ENCODE measurements at places on chromosomes 5 and 9. TPM values are rescaled to one million over a fixed set of nuclear protein-coding genes. Genes with fewer than 3 reads are reported as not detected.

DNA sequence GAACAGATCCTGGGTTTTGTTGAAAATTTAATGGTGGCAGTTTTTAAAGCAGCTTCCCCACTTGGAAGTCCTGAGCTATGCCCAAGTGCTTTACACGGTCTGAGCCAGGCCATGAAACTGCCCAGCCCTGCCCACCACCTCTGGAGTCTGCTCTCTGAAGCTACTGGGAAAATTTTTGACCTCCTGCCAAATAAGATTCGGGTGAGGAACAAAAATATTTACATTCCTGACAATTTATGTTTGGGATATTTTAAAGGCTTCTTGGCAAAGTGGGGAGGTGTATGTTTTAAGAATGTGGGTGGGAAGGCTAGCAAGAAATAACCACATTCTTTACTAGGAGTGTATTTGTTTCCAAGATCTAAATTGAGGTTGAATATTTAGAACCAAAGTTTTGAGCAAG is 50.0 kb downstream of the HACD4 start:
- H3K27ac ChIP-seq = peak overlapping the region; percentile 52
- H3K36me3 ChIP-seq = peaks cover 4% of the 10 kb centered on the region
- DNase-seq = no peak
- no peaks in the 10 kb centered on the region for H3K27me3 ChIP-seq
- H3K4me1 ChIP-seq = no peaks in the 10 kb centered on the region

The NR5A1 gene
- polyA plus RNA-seq = not detected

GRCh38 chr5:138492560-138493045 is 27.3 kb downstream of the EGR1 start:
- no peaks in the 10 kb centered on the region for H3K4me1 ChIP-seq
- H3K36me3 ChIP-seq = no peaks in the 10 kb centered on the region
- H3K4me3 ChIP-seq = peak overlapping the region; percentile 49
- no peaks in the 10 kb centered on the region for H3K27me3 ChIP-seq
- H3K27ac ChIP-seq = peak overlapping the region; percentile 42

The CRAT gene
- 51.1 TPM for polyA plus RNA-seq

DNA sequence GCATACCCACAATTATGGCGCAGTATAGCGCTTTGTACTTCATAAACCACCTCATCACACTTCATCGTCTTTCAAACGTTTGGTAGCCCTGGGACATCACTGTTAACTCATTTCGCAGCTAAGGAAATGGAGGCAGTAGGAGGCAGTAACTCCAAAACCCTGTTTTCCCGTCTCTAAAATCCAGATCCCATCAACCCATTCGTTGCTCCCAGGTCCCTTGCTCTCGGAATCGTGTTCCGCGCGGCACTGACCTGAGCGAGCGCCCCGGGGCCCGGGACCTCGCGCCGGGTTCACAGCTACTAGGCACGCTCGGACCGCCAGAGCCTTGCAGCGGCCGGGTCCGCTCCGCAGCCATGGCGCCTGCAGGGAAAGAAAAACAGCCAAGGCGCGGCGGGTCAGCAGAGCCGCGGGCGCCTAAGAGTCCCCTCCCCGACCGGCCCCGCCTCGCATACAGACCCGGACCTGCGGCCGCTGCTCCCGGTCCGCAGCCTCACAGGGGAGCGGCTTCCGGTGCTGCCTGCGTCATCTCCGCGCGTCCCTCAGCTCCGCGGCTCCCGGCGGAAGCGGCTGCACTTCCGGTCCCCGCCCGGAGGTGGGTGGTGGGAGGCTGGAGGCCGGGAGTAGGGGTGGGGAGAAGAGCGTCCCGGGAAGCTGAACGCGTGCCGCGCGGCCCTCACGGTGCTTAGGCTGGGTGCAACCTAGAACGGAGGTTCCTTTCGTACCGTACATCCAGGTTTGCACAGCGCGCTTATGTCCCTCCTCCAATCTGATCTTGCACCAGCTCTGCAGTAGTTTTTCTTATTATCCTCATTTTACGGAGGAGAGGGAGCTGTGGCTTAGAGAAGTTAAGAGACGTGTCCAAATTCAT is at the start of gene FBXW2:
Gene FBXW2, minus strand, starts transcription at position 519 of the 868 bp plus-strand sequence. CDS start 5,158 bp downstream, outside the sequence.
- H3K4me3 ChIP-seq = peak within 1 kb of the TSS; percentile 96
- no peaks in the 10 kb centered on the region for H3K27me3 ChIP-seq
- peaks cover 7% of the 10 kb centered on the region for H3K4me1 ChIP-seq
- peak; percentile 96 for DNase-seq

DNA sequence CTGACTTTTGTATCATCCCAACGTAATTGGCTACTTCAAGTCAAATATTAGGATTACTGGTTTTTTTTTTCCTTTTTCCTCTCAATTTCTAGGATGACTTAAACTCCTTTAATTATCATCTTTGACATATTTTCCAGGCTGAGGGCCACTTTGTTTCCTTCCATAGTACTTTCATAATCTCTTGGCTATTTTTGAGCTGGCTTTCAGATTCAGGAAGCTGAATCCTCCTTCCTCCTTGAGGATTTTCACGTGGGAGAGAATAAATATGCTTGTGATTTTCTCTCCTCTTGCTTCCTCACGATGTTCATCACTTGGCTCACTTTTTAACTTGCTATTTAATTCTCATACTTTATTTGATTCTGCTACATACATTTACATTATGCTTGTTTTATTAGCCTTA is 88.1 kb downstream of the ITGA1 start:
- no peak overlapping the region for H3K4me3 ChIP-seq
- H3K4me1 ChIP-seq = no peaks in the 10 kb centered on the region
- no peak for DNase-seq
- H3K27me3 ChIP-seq = no peaks in the 10 kb centered on the region

DNA sequence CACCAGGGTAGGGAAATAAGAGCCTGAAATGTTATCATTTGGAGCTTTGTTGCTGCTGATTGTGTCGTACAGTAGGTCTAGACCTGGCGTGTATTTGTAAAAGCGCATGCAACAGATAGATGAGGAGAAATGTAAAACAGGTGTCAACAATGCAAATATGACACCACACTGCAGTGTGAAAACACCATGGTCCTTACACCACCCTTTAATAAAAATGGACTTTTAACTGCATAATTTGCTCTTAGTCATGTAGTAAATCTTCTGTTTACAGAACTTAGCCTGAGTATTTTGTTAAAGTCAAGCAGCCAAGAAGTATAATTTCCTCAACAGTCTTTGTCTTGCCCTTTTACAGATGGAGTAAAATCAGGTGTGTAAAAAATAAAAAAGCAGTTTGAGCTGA is 13.9 kb downstream of the PCBD2 start:
- H3K36me3 ChIP-seq = peaks cover 3% of the 10 kb centered on the region
- no peak for DNase-seq
- no peaks in the 10 kb centered on the region for H3K27me3 ChIP-seq
- H3K4me1 ChIP-seq = no peaks in the 10 kb centered on the region
- H3K27ac ChIP-seq = no peak overlapping the region

The SMIM33 gene
- polyA plus RNA-seq = not detected

DNA sequence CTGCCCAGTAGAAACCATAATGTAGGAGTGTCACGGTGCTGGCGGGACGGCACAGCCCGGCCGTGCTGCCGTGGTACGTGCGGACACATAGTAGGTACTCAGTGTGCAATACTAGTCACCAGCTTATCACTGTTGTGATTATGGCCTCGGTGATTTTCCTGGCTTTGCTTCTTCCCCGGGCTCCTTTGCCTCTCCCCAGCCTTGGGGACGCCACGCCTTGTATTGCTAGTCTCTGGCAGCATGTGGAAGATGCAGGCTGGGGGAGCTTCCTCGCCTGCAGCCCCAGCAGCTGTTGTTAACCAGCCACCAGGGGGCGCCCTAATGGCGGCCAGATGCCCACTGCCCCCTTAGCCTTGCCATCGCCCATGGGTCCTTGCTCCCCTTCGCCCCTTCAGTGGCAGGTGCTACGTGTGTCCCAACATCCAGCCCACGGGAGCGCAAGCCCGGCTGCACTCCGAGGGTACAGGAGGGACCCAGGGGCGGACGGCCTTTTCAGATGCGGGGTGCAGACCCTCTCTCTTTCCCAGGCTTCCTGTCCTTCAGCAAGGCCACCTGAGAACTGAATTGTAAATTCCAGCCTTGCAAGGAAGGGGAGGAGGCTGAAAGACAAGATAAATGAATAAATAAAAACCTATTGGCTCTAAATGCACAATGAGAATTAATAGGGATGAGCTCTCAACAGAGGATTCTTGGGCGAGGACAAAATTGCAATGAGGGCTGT is 8.0 kb downstream of the NTNG2 start:
- H3K4me3 ChIP-seq = no peak overlapping the region
- no peaks in the 10 kb centered on the region for H3K27me3 ChIP-seq
- DNase-seq = peak; percentile 85
- no peaks in the 10 kb centered on the region for H3K36me3 ChIP-seq
- no peaks in the 10 kb centered on the region for H3K4me1 ChIP-seq
- no peak overlapping the region for H3K27ac ChIP-seq

DNA sequence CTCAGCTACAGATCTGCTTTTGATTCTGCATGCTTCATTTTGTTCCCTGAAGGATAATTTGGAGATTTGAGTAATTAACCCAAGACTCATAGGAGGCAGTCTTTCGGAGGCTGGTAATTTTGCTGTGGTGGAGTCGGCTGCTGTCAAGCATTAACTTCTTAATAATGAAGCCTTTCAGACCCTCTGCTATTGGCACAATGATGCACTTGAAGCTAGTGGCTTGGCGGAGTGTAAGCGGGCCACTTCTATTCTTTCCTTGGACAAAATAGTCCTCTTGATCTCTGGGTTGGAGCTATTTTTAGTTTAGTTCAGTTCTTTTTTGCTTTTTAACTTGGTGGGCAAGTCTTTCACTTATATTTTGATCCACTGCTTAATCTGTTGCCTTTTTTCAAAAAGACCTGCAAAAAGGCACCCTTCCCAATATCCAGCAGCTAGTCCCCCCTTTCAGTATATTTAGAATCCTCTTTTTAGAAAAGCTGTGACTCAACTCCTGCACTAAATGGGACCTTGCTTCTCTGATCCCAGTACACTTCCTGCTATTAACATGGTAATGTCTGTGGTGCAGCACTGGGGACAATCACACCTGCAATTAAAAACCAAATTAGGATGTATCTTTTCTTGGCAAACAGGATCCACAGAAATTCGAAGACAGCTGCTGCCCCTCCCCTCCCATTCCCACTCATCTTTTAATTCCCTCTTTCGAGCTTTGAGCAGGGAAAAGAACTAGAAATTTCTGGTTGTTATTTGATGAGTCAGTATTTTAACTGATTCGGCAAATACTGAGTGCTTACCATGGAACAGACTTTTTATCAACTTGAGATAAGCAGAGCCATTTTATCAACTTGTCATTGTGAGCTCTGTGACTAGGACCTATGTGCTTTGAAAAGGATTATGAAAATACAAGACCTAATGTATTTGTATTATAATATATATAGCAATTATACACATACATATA is 169.4 kb upstream of the ANKRD55 start:
- H3K27ac ChIP-seq = no peak overlapping the region
- H3K27me3 ChIP-seq = no peaks in the 10 kb centered on the region
- H3K4me1 ChIP-seq = no peaks in the 10 kb centered on the region
- no peaks in the 10 kb centered on the region for H3K36me3 ChIP-seq
- no peak overlapping the region for H3K4me3 ChIP-seq
- DNase-seq = no peak

- H3K27ac ChIP-seq = no peak overlapping the region
- H3K4me3 ChIP-seq = no peak overlapping the region
- DNase-seq = no peak
Measured at GRCh38 chr5:122385808-122386207, 73.8 kb downstream of the SNCAIP start.

The CTNND2 gene
- polyA plus RNA-seq = 0.03 TPM

DNA sequence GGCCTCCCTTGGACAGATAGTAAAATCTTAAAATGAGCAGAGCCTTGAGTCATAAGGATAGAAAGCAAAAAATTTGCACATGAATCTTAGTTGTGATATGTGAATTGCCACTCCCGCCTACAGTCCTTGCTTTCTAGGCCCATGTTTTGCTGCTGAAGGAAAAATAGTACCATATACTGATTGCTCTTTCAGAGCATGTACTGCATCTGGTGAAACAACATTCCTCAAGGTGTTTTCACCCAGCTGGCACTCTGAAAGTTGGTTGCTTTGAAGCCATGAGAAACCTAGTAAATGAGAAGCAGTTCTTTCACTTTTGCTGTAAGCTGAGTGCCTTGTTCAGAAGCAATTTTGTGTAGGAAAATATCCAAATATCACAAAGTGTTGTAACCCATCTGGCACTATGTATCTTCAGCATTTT is 10.3 kb downstream of the CDC37L1 start:
- H3K4me1 ChIP-seq = peaks cover 8% of the 10 kb centered on the region
- no peak overlapping the region for H3K4me3 ChIP-seq
- H3K27ac ChIP-seq = no peak overlapping the region
- no peaks in the 10 kb centered on the region for H3K27me3 ChIP-seq
- DNase-seq = no peak

The PCDHB13 gene
- polyA plus RNA-seq = 0.75 TPM

GRCh38 chr5:97629276-97629675 is 446.2 kb upstream of the RIOK2 start:
- H3K27ac ChIP-seq = no peak overlapping the region
- no peaks in the 10 kb centered on the region for H3K36me3 ChIP-seq
- H3K4me1 ChIP-seq = no peaks in the 10 kb centered on the region
- H3K27me3 ChIP-seq = no peaks in the 10 kb centered on the region
- peak; percentile 65 for DNase-seq

DNA sequence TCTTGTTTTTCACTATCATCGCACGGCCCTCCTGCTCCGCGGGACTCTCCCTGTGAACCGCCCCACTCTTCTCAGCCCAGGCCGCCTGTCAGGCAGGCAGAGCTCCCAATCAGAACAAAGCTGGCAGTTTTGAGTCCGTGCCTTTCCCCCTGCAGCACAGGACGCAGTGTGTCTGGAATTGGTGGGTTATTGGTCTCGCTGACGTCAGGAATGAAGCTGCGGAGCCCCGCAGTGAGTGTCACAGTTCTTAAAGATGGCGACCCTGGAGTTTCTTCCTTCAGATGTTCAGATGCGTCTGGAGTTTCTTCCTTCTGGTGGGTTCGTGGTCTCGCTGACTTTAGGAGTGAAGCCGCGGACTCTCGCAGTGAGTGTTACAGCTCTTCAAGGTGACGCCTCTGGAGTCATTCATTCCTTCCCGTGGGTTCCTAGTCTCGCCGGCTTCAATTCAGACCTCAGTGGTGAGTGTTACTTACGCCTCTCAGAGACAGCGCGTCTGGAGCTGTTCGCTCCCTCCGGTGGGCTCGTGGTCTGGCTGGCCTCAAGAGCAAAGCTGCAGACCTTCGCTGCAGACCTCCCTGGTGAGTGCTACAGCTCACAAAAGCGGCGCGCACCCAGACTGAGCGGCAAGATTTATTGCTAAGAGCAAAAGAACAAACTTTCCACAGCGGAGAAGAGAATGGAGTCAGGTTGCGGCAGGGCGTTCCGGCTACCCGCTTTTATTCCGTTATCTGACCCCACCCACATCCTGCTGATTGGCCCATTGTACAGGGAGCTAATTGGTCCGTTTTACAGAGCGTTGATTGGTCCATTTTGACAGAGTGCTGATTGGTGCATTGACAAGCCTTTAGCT is 7.4 kb downstream of the ZDHHC11B start:
- H3K27ac ChIP-seq = no peak overlapping the region
- no peaks in the 10 kb centered on the region for H3K4me1 ChIP-seq
- no peaks in the 10 kb centered on the region for H3K27me3 ChIP-seq
- H3K4me3 ChIP-seq = no peak overlapping the region
- DNase-seq = no peak

GRCh38 chr5:75185763-75186162 is 50.9 kb downstream of the ANKRD31 start:
- no peak for DNase-seq
- no peak overlapping the region for H3K4me3 ChIP-seq
- no peaks in the 10 kb centered on the region for H3K36me3 ChIP-seq
- H3K4me1 ChIP-seq = no peaks in the 10 kb centered on the region
- no peaks in the 10 kb centered on the region for H3K27me3 ChIP-seq
